ENCODE measurements at places on chromosomes 11 and 22.

- ATAC-seq, result no peak
These were observed 1260.3 kb downstream of the BRD1 start for GRCh38 chr22:48567213-48567975.

- ATAC-seq, result peak; percentile 59
These were observed 16.0 kb downstream of the ZNRF3 start for GRCh38 chr22:28899199-28899853.

- peak; percentile 55 for ATAC-seq
These were observed 60.7 kb upstream of the MPEG1 start for GRCh38 chr11:59273373-59273841.

DNA sequence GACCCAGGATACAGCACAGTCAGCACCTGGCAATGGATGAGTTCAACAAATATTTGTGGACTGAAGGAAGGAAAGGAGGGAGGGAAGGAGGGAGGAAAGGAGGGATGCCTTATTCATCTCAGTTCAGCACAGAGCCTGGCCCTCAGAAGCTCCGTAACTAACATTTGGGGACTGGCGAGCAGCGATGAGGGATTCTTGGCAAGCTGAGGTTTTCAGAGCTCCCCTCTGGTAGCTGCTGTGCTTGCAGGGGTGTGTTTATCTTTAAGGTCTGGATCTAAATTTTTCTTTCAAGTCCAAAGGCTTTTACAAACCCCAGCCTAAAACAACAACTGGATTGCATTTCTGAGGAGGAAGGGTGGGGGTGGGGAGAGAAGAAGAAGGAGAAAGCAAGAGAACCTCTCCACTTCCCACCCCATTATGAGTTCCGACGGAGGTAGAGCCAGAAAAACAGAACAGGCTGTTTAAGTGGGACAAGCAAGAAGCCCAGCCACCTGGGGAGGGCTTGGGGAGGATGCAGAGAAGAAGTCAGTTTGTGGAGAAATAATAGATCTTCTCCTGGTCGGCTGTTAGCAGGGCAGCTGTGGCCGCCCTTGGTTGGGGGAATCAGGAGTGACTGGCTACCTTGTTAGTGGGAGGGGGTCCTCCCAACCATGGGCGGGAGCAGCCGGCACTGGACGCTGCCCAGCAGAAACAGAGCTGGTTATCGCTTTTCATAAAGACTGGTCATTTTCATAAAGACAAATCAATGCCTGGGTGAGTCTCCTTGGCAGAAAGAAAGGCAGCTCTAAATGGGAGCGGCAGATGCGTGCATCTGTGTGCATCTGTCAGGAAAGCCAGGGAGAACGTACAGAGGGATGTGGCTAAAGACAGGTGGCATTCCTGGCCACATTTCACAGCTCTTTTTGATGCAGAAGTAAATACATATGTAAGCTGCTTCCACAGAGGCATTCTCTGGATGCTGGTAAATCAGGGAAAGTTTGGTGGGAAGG lies 78.0 kb downstream of the TSPAN18 start:
- no peak for ATAC-seq

DNA sequence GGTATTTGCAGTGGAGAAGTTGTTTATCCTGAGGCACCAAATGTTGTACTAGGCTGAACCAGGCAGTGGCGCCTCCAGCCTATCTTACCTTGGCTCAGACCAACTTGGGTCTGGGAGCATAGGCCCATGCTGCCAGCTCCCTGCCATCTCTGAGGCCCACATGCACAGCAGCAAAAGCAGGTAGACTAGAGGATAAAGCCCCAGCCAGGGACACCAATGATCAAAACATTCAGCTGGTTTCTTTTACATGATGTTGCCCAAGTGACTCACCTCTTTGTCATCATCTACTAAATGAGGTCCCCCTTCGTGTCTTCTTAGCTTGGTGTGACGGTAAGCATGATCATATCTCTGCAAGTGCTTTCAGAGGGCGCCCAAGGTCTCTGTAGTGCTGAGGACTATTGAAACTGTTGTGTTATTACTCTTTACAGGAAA lies 112.1 kb upstream of the DRD2 start:
- ATAC-seq, result peak; percentile 96

- no peak for ATAC-seq
These were observed 57.4 kb upstream of the WNT11 start for GRCh38 chr11:76263657-76264056.

GRCh38 chr11:41175304-41175972 lies 284.0 kb downstream of the LRRC4C start:
- ATAC-seq, result no peak

- no peak for ATAC-seq
These were observed 32.8 kb upstream of the NUP50 start for GRCh38 chr22:45130891-45131290.

DNA sequence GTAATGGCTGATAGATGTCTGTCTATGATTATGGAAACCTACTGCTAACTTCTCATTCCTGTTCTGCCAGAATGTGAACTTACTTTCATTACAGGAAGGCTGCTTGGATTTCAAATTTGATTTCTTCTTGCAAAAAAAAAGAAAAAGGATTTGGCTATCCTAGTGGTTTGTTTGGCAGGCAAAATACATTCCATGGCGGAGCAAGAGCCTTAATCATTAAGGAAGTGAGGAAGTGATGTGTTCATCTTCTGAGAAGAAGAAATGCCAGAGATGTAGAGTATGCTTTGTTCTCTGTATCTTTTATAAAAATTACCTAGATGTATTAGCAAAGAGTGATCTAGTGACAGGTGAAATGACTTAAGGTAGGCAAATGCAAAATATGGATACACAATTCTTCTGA lies 356.3 kb downstream of the SOX6 start:
- ATAC-seq, result no peak

DNA sequence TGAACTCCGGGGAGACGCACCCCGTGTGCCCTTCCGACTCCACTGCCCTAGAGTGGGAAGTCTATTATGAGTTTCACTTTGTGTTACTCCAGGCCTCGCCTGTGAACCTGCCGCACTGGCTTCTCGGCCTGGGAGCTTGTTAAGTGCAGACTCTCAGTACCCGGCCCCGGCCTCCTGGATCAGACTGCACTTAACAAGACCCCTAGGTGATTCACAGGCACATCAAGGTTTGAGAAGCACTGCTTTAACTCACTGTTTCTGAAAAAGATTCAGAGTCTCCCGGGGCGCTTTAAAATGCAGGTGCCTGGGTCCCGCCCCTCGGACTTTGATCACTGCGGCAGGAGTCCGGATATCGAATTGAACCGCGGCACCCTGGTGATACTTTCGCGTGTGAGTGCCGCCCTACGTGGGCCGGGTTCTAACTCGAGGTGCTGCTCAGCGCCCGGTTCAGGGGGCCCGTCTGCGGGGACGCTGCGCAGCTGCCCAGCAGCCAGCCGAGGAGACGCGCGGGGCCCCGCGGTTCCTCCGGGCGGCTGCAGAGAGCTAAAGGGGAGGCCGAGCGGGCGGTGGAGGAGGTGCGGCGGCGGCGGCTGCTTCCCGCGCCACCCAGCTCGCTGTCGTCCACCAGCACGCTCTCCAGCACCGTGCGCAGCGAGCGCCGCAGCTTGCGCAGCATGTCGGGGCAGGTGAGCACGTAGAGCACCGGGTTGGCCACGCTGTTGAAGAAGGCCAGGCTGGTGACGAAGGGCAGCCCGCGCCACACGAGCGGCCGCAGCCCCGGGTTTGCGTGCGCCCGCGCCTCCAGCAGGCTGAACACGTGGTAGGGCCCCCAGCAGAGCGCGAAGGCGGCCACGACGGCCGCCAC lies 3.4 kb downstream of the PTGDR2 start:
- no peak for ATAC-seq

DNA sequence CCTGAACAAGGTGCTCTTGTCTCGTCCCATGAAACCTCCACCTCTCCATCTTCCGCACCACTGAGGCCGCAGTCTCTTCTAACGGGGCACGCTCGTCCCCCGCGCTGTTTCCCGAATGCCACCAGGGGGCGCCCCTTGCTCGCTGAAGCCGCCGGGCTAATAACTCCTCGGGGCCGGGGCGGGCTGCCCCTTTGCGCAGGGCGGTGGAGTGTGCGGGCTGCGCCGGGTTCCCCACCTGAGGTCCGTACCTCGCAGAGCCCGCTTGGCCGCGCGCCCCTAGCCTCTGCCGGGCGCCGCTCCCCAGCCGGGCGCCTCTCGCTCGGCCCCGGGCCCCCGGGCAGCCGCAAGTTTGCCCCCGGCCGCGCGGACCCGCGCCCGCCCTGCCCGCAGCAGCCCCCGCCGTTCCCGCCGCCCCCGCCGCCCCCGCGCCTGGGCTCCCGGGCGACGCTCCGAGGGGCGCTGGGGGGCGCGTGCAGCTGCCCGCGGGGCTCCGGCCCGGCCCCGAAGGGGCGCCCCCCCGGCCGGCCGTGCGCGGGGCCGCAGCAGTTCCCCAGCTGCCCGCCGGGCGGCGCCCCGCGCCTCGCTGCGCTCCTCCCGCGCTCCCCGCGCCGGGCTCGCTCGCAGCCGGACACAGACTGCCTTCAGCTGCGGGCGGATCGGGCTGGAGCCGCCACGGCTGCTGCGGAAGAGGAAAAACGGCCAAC lies at the start of gene GRIK4:
Gene GRIK4 (plus strand): TSS at position 633 of the 704 bp plus-strand sequence. CDS start 148,571 bp downstream, outside the sequence.
- peak; percentile 83 for ATAC-seq

- no peak for ATAC-seq
These were observed 192.8 kb downstream of the ETS1 start for GRCh38 chr11:128394431-128395089.

DNA sequence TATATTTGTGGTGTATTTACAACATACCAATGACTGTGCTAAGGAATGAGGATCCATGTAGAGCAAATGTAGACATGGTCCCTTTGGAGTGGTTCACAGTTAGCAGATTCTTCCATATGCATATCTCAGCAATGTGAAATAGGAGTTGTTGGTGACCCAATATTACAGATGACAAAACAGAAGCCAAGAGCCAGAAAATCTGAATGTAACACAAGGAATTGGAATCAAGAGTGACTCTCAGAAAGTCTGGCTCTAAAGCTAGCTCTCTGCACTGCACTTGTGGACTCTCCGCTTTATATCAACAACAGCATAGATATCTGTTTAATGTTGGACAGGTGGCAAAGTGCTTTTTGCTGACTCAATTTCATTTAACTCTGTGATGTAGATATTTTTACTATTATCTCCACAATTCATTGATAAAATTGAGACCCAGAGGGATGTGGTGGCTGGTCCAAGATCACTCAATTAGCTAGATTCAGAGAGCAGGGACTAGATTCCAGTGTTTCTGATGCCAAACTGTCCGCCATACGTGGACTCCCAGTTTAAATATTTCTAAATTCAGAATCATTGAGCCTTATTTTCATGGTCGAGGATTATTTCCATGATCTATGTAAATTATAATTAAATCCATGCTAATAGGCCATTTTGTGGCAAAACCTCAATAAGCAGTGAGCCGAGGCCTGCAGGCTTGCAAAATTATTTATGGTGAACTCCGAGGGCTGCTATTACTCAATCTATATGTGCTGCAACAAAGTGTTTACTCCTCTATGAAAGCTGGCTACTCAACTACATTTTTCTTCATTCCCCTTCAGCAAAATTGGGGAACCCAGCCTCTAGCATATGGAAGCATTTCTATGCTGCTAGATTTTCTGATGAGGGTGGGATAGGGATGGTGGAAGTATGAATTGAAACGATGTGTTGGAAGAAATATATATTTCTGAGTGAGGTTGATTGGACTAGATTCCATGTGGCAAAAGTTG lies 21.1 kb upstream of the TENM4 start:
- no peak for ATAC-seq

- ATAC-seq, result no peak
These were observed 80.0 kb downstream of the C11orf91 start for GRCh38 chr11:33620423-33621171.

- ATAC-seq, result no peak
These were observed 215.3 kb downstream of the TBC1D22A start for GRCh38 chr22:46977656-46978343.
